NCI-H1436 treated with DMSO at 0.1 percent for 48 hours (cell line): ENCODE measurements at places on chromosomes 5 and 9.

DNA sequence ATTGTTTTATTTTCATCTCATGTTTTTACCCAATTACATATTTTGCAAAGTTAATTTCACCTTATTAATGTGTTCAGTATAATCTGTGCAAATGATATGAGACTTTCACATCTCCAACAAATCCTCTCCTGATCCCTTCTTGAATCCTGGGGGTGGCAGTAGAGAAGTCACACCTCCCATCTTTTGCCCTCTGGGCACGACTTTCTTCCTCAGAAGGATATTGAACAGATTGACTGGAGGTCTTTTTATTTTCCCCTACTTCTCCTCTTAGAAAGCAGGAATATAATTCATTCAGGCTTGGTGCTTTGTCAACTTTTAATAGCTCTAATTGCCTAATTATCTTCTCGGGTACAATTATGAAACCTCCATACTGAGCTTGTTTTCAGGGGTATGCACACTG is 1037.1 kb upstream of the NUDT12 start:
- DNase-seq = no peak

DNA sequence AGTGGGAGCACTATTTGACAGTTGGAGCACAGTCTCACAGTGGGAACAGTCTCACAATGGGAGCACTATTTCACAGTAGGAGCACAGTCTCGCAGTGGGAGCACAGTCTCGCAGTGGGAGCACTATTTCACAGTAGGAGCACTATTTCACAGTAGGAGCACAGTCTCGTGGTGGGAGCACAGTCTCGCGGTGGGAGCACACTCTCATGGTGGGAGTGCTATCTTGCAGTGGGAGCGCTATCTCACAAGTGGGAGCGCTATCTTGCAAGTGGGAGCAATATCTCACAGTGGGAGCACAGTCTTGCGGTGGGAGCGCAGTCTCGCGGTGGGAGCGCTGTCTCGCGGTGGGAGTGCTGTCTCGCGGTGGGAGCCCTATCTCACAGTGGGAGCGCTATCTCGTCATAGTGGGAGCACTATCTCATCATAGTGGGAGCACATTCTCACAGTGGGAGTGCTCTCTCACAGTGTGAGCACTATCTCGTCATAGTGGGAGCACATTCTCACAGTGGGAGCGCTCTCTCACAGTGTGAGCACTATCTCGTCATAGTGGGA is 56.1 kb downstream of the MED10 start:
- DNase-seq = no peak

GRCh38 chr9:68427216-68427977 is 71.0 kb downstream of the PGM5 start:
- DNase-seq = no peak

- no peak for DNase-seq
Measured at GRCh38 chr5:156473269-156473908, 146.4 kb downstream of the SGCD start.

GRCh38 chr5:159386028-159386711 is 55.9 kb upstream of the IL12B start:
- no peak for DNase-seq

- no peak for DNase-seq
Measured at GRCh38 chr9:61673664-61674381, 484.0 kb downstream of the SPATA31A7 start.

- no peak for DNase-seq
Measured at GRCh38 chr9:23431459-23431858, 394.6 kb downstream of the ELAVL2 start.

- DNase-seq = no peak
Measured at GRCh38 chr5:73692981-73693380, 67.0 kb downstream of the ARHGEF28 start.

DNA sequence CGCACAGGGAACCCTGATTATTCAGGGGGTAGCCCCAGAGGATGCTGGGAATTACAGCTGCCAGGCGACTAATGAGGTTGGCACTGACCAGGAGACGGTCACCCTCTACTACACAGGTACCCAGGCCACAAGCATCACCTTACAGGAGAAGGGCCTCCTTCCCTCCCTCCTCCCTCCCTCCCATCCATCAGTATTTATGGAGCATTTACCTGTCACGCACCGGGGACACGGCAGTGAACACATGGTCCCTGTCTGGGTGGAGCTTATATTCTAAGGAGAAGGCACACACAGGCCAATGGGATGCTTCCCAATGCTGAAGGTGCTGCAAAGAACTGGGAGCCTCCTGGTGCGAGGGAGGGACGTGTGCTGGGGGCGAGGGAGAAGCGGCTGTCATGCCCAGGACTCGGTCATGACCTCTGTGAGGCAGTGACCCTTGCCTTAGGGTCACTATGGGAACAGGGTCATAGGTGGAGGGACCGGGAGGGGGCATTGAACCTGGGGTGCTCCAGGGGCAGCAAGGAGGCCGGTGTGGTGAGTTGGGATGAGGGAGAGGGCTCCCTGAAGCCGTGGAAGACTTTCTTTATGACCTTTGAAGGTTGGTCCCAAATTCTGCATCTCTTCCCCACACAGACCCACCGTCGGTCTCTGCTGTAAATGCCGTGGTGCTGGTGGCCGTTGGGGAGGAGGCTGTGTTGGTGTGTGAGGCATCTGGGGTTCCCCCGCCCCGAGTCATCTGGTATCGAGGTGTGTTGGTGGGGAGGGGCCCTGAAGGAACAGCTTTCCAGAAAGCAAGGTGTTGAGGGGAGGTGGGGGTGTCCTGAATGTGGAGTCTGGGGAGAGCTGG is 41.5 kb downstream of the HMCN2 start:
- DNase-seq = no peak

DNA sequence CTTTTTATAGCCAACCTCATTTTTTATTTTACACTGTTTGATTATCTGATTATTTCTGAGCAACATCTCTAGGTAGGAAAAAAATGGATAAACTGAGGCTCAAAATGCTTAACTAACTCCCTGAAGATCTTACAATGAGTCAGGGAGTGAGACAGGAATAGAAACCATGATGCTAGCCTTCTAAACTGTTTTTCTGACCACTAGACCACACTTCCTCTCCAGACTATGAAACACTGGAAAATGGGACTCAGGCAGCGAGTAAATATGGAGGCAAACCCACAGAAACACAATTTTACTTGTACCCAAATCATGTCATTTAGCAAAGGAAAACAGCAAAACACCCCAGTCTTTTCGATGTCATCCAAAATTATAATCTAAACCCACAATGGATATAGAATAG is 129.9 kb upstream of the ANKH start:
- no peak for DNase-seq

DNA sequence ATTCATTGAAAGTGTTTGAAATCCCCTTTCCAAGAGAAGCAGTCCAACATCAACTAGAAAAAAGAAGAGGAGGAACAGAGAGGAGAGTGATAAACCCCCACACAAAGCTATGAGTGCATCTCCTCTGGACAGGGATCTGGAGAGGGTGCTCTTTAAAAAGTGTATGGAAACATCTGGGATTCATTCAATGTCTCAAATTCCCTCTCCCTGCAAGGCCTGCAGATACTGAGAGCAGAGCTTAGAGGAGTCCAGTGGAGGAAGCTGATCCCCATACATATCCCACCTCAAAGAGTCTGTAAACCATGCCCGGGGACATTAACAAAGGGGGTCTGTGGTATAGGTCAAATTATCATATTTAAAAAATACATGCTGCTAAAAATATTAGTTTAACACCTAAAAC is 2.2 kb downstream of the SPOCK1 start:
- no peak for DNase-seq
